ENCODE measurements at places on chromosomes 11 and 22. TPM values are rescaled to one million over a fixed set of nuclear protein-coding genes. Genes with fewer than 3 reads are reported as not detected.

DNA sequence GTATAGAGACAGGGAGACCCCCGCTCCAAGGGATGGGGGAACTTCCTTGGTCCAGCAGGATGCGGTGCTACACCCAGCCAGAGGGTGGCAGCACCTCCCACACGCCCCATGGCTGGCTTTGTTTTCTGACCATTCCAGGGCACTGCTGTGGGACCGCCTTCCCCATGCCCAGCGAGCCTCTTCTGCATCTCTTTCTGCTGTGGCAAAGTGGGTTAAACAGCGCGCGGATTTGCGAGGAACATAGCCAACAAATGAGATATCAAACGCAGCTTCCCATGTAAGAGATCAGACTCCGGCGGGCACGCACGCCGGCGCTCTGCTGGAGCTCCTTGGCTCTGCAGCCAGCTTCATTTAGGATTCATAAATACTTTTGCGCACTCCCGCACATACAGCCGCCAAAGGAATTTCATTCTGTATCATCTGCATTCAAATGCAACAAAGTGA, 485.8 kb upstream of the CADM1 start:
- no peak for DNase-seq

GRCh38 chr11:127598476-127598875, 597.9 kb upstream of the KIRREL3 start:
- no peak for DNase-seq

GRCh38 chr22:45731798-45732495, 60.3 kb downstream of the ATXN10 start:
- no peak for DNase-seq

GRCh38 chr11:45388472-45388871, 102.3 kb upstream of the SYT13 start:
- no peak for DNase-seq

- no peak for DNase-seq
These were observed 17.8 kb upstream of the PIM3 start for GRCh38 chr22:49942565-49943404.

- DNase-seq: no peak
These were observed 16.3 kb upstream of the CYP2R1 start for GRCh38 chr11:14908214-14908880.

DNA sequence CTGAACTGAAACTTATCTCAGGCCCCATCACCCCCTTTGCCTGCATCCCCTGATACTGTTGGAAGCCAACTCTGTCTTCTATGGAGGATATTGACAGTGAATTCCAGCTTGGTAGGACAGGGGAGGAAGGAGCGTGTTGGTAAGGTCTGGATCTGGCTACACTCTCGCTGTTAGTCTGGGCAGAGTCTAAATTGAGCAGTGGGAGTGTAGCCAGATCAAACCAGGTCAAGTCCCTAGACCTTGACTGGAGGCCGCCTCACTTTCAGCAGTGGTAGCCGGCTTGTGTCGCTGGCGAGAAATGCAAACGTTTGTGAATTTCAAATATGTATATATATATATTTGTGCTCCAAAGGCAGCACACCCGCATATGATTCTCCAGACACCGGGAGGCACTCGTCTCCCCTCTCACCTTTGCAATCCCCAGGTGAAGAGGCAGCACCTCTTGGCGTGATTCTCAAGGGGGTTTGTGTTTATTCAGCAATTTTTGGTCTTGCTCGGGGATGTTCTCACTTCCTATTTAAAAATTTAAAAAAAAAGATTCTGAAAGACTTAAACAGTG, 26.7 kb downstream of the DHCR7 start:
- DNase-seq: no peak

DNA sequence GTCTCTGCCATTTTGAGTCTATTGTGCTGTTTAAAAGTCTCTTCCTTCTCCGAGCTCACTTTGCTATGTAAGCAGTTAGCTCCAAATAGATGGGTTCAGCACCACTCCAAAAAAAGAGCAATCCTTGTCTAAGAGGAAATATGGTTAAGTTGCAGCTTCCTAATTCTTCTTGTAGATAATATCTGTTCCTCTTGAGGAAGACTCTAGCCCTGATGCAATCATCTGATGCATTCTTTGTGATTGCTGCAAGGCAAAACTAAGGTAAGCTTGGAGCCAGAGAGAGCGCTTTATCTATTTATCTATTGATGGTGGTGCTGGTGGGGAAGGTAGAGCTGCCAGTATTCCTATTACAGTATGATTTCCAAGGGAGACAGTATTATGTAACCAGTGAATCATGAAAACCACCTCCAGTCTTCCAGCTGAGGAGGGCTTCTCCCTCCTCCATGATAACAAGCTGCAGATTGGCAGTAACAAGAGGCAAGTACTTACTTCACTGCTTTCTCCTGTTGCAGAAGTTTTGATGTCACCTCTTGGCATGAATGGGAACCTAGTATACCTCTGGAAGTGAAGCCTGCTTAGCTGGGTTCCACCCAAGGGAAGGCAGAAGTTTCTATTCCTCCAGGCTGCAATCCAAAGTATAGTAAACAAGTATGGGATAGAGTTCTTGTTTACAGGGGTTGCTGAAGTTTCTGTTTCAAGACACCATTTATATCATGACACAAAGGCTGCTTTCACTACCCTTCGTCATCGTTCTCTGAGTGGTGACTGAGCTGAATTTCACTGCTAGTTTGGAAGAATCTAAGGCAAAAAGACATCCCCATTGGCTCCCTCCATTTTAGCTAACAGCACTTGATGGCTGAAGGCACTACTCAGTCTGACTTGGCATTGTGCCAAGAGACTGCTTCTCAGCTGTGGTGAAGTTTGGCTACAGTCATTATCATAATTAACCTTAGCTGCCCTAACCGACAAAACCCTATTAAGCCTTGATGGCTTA, 49.7 kb downstream of the FDX1 start:
- DNase-seq: no peak

DNA sequence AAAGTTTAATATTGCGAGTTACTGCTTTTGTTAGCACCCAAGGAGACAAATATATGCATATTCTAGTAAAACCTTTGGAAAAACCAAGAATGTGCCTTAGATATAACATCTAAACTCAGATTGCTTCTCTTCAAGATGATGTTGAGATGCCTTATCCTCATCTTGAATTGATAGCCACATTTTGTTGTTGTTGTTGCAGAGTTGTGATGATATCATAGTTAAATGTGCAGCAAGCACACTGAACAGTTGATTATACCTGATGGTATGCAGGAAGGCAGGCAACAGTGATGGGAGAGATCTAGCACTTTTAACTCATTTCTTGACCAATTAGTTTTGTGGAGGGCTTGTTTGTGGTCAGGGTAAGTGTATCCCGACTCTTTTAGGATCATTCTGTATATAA, 48.0 kb downstream of the KDM2A start:
- no peak for DNase-seq

- DNase-seq: no peak
These were observed 54.8 kb upstream of the CREB3L1 start for GRCh38 chr11:46222490-46223251.

DNA sequence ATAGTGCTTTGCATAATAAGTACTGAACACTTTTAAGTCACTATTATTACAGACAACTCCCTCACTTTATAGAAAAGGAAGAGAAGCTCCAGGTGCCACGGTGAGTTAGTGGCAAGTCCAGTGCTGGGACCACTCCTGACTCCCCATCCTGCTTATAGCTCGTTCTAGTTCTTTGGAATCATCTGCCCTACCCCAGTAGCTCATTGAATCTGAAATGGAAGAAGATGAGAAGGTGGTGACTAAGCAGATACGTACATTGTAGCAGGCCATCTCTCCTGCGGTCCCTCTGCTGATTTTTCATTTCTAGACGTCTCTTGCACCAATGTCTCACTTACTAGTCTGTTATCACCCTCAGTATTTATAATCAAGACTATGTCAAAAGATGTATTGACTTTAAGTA, 21.6 kb downstream of the MMP20 start:
- DNase-seq: no peak

DNA sequence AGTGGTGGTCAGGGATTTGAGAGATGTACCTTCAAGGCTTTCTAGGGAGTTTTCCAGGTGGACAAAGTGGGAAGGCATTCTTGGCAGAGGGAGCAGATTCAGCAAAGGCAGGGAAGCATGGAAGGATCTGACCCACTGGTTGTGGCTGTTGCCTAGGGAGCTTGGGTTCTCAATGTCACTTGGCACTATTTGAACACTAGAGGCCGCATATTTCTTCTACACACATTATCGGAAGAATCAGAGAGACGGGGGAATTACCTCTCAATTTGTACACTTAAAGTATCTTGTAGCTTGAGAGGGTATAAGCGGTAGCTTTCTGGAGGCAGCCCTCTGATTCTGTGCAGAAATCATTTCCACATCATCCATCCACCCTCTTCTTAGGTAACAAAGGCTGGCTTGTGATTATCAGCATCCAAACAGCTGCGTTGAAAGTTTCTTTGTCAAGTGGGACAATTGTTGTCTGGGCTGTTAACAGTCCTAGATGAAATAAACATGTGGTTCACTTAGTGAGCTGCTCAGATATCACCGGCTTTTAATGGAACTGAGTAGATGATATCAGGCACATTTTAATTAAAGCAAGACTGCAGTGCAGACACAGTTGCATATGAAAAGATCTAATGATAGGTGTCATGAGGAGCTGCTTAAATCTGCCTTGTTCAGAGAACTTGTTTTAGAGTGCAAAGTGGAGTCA, 2.6 kb downstream of the NELL1 start:
- DNase-seq: no peak

The MMP7 gene
- 0.11 TPM for total RNA-seq

The TESMIN gene
- total RNA-seq: 1.5 TPM

The SPDYC gene
- total RNA-seq: not detected

All from pulmonary artery endothelial cell (primary cell).